ENCODE measurements at places on chromosomes 2 and 18. TPM values are rescaled to one million over a fixed set of nuclear protein-coding genes. Genes with fewer than 3 reads are reported as not detected.

Gene ANKRD62
- total RNA-seq: 0.48 TPM

Gene DSG2
- 22.4 TPM for total RNA-seq

Gene SERPINB8
- 44.0 TPM for total RNA-seq

Gene CPLX4
- total RNA-seq: not detected

Gene IL37
- total RNA-seq: not detected

Gene ANKRD30B
- not detected for total RNA-seq

Gene C2orf72
- 0.08 TPM for total RNA-seq

Data from esophagus mucosa (tissue), 1 donor.